ENCODE measurements at places on chromosomes 1 and 21.
A peak's percentile ranks its signal among the peaks of the same experiment; 100 is the strongest.

GRCh38 chr1:99702221-99702620, 56.3 kb downstream of the PALMD start:
- DNase-seq: no peak

- peak; percentile 16 for DNase-seq
Measured at GRCh38 chr1:94396356-94397010, 21.7 kb upstream of the ABCD3 start.

- DNase-seq: no peak
Measured at GRCh38 chr1:240800291-240800690, 188.3 kb upstream of the GREM2 start.

DNA sequence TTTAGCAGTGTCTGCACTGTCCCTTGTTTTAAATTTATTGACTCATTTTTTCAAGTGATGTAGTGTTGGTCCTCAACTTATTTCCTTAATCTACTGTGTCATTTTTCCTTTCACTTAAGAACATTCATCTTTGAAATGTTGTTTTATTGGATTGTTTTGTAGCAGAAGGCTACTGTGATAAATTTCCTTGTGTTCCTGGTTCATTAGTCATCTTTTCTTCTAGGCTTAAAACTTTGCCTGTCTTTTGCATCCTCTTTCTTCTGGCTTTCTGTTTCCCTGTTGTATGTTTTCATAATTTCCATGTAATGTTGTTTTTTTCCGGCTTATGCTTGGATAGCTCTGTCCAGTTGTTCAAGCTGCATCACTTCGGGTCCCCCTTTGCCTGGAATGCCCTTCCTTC, 61.9 kb downstream of the UBE2T start:
- no peak for DNase-seq

DNA sequence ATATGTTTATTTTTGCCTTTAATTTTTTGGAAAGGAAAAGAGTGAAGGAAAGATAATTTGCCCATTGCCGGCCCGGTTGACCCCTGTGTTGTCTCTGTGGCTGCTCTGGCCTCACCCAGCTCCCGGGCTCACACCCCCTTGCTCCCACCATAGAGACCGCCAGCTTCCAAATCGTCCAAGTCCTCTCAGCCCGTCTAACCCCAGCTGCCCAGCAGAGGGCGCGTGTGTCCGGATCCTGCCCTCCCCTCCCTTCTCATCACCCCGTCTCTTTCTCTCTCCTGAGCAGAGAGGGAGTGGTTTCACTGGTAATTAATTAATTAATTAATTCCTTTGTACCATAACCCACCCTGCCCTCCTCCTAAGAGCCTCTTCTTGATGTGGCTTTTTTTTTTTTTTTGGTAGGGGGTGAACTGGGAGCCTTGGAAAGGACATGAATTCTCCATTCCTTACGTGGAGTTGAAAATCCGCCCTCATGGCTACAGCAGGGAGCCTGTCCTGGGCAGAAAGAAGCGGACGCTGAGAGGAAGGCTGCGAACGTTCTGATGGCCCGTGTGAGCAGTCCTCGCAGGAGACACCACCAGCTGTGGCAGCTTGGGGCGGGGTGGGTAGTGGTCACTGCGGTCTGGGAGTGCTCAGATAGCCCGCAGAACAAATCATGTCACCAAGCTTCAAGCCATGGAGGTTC, 45.9 kb downstream of the KIAA0040 start:
- no peak for DNase-seq

DNA sequence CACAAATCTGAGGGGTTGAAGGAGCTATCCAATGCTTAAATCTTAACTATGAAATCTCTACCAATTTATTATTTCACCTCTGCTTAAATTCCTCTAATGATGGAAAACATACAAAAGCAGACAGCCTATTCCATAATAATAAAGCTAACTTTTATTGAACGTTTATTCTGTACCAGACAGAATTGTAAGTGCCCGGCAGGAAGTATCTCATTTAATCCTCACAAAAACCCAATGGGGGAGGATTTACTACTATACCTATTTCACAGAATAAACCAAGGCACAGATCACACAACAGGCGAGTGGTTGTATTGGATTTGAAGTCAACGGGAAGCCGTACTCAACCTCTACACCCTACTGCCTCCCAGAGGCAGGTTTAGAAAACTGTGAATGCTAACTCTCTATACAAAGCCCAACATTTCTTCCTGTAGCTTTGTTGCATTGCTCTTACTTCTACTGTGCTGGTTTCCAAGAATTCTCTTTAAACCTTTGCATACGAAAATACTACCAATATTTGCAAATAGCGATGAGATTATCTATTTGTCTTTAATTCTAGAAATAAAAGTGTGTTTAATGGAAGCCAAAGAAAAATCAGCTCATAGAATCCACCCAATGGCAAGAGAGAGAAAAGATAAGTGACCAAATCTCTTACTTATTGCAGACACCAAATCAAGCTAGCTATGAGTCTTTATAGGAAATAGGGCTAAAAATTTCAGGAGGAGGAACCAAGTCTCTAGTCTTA, 33.5 kb upstream of the C1orf53 start:
- DNase-seq: no peak

- no peak for DNase-seq
Measured at GRCh38 chr1:168696125-168696760, 32.8 kb downstream of the DPT start.

Measured in anterior cingulate cortex (tissue), 58 donors.